ENCODE measurements at places on chromosomes 2 and 18.

- no peak for DNase-seq
Observed at GRCh38 chr2:163602196-163602595, 133.6 kb downstream of the FIGN start.

GRCh38 chr2:168241208-168241607, 6.2 kb downstream of the STK39 start:
- no peak for DNase-seq

- no peak for DNase-seq
Observed at GRCh38 chr2:84938194-84938879, 32.6 kb upstream of the KCMF1 start.

DNA sequence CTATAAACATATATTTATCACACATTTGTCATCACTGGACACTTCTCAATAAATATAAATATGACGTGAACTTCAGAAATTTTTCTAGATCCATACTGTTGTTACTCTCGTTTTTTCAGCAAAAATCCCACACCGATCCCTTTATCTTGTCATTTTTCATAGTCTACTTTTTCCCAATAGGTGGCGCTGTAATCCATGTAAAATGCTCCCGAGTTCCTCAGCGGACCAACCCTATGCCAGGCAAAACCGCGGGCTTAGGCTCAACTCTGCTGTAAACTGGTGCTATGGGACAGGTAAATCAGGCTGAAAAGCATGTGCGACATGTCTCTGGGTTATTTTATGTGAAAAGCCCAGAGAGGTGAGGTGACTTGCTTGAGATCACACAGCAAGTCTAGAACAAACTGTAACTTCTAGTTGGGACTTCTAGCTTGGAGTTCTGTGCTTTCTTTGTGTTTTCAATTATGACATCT, 104.0 kb downstream of the COBLL1 start:
- no peak for DNase-seq

DNA sequence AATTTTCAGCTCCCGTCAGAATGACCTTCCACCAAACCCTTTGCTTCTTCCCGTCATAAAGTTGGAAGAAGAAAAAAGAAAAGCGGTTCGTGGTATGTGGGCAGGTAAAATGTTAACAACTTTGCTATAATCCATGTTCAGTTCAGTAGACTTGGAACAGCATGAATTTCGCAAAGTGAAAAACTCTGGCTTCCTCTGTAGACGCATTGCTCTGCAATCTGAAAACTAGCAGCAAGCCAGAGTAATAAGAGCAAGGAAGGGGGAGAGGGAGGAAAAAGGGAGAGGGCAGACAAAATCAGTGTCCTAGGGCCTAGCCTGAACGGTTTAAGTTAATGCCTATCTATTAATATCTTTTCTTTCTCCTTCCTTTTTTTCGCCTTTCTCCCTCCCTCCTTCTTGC, 26.7 kb upstream of the CHRNA1 start:
- no peak for DNase-seq

- DNase-seq = no peak
Observed at GRCh38 chr2:156837635-156838370, 401.6 kb downstream of the GPD2 start.

GRCh38 chr2:47016172-47016913, 100.7 kb upstream of the MCFD2 start:
- DNase-seq = no peak

DNA sequence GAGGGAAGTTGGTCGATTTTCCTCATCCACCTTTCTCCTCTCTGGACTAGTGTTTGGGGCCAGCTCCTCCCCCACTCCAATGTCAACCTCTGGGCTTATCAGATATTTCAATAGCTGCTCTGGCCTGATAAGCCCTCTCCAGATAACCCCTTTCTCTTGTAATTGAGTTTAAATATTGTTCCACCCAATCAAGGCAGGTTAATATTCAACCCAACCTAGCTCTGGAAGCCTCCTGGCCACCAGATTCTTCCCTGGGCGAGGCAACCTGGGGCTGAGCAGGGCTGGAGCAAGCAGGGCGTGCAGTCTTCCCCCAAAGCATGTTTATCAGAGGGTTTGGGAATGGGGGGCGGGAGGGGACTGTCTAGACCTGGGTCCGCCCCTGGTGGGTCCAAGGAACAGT, 73.8 kb downstream of the TFCP2L1 start:
- DNase-seq = no peak

All from GOT3 (cell line).